Right ventricle myocardium inferior (tissue), 1 donor: ENCODE measurements at places on chromosomes 2 and 18. TPM values are rescaled to one million over a fixed set of nuclear protein-coding genes. Genes with fewer than 3 reads are reported as not detected.
A peak's percentile ranks its signal among the peaks of the same experiment; 100 is the strongest.

Gene HK2
- 5.4 TPM for total RNA-seq

Gene PARD6G
- 2.1 TPM for total RNA-seq

Gene DLGAP1
- total RNA-seq, result not detected

Gene FAP
- total RNA-seq, result 0.62 TPM

Gene HOXD13
- not detected for total RNA-seq

Gene SLC4A3
- total RNA-seq, result 445 TPM

Gene CXCR1
- total RNA-seq, result 1.1 TPM

Gene NPAS2
- total RNA-seq, result 38.0 TPM

Gene TP53I3
- total RNA-seq, result 17.2 TPM

Gene UGT1A3
- total RNA-seq, result not detected

DNA sequence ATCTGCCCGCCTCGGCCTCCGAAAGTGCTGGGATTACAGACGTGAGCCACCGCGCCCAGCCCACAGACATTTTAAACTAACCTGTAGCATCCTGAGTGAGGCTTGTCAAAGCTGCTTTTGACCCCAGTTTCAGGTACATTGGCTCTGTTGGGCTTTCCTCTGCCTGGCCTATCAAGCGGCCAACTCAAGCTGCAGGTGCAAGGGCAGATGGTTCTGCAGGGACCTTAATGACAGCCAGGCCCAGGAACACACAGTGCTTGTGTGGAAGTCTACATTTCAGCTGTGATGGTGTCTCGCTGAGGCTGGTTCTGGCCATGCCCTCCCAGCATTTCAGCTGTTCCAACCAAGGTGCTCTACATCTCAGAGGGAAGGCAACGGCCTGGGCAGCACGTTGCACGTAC, 18.4 kb downstream of the INPP4A start:
- DNase-seq, result no peak

DNA sequence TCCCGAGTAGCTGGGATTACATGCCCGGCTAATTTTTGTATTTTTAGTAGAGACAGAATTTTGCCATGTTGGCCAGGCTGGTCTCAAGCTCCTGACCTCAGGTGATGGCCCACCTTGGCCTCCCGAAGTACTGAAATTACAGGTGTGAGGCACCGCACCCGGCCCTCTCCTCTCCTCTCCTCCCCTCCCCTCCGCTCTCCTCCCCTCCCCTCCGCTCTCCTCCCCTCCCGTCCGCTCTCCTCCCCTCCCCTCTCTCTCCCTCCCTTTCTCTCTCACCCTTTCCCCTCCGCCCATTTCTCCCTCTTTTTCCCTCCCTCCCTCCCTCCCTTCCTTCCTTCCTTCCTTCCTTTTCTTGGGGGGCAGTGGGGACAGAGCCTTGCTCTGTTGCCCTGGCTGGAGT, 28.4 kb downstream of the CD8B start:
- no peak for DNase-seq

GRCh38 chr2:54618646-54619565, 104.6 kb upstream of the EML6 start:
- DNase-seq, result no peak

DNA sequence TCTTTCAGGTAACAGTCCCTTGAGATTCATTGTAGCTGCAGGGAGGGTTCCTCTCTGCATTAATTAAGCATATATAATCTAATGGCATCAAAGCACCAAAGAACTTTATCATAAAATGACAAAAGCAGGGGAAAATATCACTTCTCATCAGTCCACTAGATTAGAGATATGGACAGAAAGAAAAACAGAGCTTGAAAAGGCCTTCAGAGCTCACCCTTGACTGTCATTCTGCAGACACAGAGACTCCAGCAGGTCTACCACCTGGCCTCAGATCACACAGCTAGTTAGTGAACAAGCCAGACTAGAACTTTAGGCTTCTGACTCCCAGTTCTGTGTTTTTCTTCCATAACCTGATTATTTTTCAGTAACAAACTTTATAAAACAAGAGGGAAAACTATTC, 88.5 kb downstream of the FIGN start:
- DNase-seq, result no peak

- no peak for DNase-seq
These were observed 82.4 kb upstream of the ACSL3 start for GRCh38 chr2:222778400-222778799.

GRCh38 chr2:5723791-5724735, 31.9 kb downstream of the SOX11 start:
- DNase-seq, result no peak

- no peak for DNase-seq
These were observed 15.0 kb downstream of the GPR45 start for GRCh38 chr2:105256431-105257047.

- no peak for DNase-seq
These were observed 26.1 kb upstream of the WIPF1 start for GRCh38 chr2:174623690-174624089.

DNA sequence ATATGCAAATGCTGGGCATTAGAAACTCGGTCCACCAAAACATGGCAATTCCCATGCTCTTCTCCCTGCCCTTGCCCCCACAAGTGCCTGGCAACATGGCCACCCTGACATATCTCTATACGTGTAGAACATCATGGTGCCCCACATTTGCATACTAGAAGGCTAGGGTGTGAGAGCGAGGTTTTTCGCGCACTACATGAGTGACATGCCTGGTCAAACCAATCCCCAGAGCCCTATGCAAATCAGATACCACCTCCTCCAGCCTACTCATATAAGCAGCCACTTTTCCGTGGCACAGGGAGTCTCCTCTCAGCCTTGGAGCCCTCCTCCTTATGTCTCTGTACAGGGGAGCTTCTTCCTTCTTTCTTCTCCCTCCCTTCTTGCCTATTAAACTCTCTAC, 296.1 kb upstream of the GULP1 start:
- no peak for DNase-seq

DNA sequence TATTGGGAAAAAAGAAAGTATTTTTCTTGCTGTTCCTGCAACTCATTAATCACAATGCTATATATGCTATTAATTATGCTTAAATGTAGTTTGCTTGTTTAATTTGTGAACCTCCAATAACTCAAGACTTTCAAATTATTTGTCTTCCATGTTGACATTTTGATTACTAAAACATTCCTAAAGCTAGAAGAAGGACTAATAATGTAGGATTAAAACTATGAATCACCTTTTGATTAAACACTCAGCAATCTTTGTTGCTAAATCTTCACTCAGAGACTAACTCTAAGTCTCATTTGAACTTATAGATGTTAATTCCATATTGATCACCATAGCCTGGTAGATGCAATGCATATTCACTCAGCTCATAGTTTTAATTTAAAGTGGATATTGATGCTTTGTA, 524.6 kb upstream of the ZEB2 start:
- DNase-seq, result no peak

- DNase-seq, result no peak
These were observed 163.5 kb downstream of the UXS1 start for GRCh38 chr2:106030287-106031268.

DNA sequence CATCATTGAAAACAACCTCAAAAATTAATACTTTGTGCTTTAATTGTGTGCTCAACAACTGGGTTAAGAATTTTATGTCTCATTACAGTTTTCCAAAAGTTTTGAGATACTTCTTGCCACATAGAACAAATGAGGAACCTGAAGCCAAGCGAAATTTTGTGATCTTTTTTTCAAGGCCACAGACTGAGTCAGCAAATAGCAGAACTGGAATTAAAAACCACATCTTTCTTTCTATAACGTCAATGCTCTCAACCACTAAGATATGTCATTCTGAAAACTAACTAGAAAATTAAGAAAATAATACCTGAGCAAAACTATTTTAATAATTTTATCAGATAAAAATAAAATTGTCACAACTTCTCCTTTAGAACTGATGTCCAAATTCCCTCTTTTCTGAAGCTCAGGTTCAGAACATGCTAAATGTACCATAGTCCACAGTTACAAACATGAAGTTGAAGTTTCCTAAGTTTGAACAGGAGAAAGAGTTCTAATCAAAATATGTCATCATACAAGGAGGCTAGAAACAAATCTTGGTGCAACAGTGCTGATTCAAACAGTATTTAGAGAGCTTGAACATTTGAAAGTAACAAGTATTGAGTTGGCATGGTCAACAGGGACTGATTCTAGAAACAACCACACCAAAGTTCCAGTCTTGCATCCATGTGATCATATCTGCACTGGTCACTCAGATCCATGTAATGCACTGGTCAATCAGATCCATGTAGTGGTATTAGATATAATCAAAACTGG, 27.6 kb upstream of the CALCRL start:
- DNase-seq, result no peak

DNA sequence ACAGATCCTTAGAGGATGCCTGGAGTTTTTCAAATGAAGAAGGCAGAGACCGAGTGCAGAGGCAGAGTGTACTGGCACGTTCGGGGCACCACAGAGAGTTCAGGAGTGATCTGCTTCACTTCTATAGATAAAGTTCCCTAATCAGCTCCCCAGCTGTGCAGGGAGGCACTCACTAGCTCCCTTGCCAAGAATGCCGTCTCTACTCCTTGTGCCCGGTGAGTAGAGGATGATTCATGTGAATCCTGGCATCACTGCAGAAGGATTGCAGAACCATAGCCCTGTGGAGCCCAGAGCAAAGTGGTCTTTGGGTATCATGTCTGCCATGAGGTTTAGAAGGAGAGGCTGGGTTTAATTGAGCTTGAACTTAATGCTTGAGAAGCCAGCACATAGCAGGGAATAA, 510.1 kb upstream of the RAB6C start:
- no peak for DNase-seq

DNA sequence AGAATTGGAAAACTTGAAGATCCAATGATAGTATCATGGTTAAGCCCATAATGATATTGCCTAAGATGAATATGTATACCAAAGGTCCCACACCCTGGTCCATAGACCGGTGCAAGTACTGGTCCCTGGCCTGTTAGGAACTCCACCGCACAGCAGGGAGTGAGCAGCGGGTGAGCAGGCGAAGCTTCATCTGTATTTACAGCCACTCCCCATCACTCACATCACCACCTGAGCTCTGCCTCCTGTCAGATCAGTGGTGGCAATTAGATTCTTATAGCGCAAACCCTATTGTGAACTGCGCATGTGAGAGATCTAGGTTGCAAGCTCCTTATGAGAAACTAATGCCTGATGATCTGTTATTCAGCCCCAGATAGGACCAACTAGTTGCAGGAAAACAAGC, 402.4 kb downstream of the EPHA4 start:
- DNase-seq, result no peak

DNA sequence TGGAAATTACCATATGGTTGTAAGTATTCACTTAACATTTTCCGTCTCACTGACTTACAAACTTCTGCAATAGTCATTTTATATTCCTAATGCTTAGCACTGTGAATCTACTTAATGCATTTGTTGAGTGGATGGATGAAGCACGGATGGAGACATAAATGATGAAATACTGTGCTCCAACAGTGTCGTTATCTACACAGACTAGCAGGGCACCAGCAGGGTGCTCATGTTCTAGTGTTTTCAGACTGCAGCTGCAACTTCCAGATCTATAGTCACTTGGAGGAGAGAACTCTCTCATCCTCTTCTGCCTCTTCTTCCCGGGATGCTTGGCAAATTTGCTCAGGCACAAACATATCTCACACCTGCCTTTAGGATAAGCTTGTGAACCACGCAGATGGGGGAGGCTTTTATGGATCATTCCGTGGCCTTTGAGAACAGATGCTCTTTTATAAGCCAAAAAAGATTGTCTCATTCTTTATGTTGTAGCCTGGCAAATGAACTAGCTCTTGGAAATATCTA, 797.7 kb downstream of the MBD2 start:
- DNase-seq, result no peak

- no peak for DNase-seq
These were observed 196.5 kb downstream of the HDAC4 start for GRCh38 chr2:239204136-239204875.

GRCh38 chr18:70920840-70921374, 632.1 kb downstream of the SOCS6 start:
- DNase-seq, result peak; percentile 27

DNA sequence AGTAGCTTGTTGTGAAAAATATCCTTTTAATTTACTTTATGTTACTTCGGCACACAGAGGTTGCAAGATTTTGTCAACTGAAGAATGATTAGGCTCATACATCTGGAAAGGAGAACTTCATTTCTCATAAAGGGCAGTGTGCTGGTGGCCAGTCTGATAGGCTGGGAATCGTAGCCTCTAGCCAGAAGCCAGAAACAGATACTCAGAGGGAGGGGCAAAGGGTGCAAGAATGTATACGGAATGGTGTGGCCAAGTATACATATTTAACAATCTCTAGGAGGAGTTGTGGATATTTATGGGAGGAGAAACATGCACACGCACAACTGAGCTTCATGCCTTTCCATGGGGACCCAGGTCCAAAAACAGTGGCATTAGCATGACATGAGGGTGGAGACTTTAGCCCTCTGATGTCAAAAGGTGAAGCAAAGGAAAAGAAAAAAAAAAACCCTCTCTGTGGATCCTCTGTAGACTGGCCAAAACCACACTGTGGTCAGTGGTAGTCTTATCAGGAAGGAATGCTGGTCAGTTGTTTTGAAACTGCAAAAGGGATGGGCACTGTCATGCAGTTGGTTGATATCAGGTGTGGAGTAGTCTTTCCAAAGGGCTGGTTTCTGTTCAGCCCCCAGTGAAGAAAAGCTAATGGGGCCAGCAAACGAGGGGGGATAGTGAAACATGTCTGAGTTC, 34.9 kb upstream of the APCDD1 start:
- no peak for DNase-seq

GRCh38 chr2:123095219-123095835, 929.8 kb upstream of the CNTNAP5 start:
- DNase-seq, result no peak

- DNase-seq, result no peak
These were observed 17.6 kb upstream of the OR6B3 start for GRCh38 chr2:240070907-240071306.

GRCh38 chr2:176140513-176141317, 10.6 kb upstream of the HOXD4 start:
- DNase-seq, result no peak

DNA sequence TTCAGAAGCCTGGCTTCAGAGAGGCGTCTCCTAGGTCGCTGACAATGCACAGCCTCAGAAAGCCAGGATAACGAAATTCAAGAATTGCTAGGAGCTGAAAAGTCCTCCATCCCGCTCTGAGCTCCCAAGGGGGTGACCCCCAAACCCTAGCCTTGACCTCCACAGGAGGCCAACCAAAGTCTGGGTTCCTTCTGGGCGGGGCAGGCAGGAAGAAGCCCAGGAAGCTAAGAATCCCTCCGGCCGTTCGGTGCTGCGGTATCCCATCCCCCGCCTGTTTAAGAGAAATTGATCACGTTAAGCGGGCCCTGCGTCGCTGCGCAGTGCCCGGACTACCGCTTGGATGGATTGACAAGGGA, 2.5 kb upstream of the OSR1 start:
- peak; percentile 57 for DNase-seq

- DNase-seq, result no peak
These were observed 85.1 kb downstream of the CHN1 start for GRCh38 chr2:174919947-174920595.

- no peak for DNase-seq
These were observed 785.8 kb downstream of the RNF144A start for GRCh38 chr2:7703048-7703447.

DNA sequence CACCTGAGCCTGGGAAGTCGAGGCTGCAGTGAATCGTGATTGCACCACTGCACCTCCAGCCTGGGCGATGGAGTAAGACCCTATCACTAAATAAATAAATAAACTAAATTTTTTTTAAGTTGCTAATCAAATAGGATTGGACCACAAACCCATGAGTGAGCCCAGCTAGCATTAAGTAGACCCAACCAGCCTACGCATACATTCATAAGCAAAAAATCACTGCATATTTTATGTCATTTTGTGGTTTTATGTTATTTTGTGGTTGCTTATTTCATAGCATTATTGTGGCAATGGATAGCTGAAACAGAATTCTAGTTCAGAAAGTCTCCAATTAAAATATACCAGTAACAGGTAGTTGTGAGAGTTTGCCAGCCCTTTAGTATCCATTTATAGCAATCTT, 29.1 kb upstream of the ZC3H15 start:
- DNase-seq, result no peak

GRCh38 chr18:44729631-44730101, 49.0 kb downstream of the SETBP1 start:
- DNase-seq, result no peak
